ENCODE measurements at places on chromosomes 2 and 18.

DNA sequence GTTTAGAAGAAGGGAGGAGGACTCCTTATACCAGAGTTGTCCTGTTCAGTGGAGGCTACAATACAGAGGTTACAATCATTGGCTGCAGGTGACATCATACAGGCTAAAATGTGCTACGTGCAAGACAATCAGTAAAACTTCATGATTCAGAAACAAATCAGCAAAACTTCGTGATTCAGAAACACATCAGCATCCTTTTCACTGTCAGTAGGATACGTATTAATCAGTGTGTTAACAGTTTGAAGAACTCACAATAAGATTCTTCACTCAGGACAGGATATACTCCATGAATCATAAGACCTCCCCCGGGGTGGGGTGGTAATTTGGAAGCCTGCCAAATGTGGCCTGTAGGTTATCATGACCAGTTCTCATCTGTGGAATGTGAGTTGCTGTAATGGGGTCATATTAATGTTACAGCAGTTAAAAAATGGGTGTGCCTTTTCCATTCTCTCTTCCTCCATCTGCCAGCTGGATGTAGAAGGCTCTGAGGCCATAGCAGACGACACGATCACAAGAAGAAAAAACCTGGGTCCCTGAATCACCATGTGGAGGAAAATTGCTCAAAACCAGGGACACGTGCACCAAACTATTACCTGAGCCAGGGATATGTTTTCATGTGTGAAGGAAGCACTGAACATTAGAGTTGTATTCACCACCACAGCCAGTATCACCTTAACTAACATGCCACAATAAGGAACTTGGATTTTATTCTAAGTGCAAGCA, 134.8 kb upstream of the CREB1 start:
- DNase-seq = no peak

GRCh38 chr2:201932511-201932910, 101.1 kb upstream of the FZD7 start:
- no peak for DNase-seq

DNA sequence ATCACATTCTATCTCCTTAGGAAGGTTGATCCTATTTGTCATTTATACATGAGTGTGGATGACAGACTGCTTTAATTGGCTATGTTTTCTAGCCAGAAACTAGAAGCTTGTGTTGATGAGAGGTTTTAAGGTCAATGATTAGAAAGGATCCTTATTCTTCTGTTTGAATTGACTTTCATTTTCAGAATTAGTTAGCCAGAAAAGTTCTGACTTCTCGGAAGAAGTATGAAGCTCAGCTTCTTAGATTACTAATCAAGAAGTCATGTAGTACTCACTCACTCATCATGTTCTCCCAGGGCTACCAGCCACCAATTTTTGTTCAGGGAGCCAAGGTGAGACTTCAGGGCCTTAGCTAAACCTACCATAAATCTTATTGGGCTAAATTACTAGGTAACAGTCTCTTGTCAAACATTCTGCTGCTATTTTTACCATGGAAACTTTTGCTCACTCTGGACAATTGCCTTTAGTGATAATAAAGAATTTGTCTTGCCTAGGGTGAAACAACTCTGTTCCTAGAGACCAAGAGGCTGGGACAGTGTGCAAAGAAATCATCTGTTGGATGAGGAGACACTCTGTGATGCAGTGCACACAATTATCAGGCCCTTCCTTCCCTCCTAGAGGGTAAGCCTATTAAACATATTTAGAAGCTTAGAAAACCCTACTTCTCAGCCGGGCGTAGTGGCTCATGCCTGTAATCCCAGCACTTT, 111.6 kb upstream of the DNMT3A start:
- no peak for DNase-seq

DNA sequence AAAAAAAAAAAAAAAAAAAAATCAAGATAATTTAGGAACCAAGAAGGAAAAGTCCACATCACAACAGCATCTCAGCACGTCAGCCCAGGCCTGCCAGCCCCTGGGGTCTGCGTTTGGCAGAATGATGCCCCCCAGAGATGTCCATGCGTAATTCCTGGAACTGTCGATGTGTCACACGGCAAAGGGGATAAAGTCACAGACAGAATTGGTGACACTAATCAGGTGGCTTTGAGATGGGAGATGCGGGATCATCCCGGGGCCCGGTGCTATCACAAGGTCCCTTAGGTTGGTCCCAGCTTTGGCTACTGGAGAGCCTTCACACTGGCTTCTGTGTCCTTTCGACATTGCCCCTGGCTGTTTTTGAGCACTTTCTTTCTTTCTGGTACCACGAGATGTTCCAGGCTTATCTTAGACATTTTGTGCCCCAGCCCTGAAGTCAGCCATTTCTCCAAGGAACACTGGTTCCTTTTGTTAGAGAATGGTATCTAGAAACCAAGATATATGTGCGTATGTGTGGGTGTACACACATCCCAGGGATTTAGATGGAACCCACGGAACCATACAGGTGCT, 20.7 kb downstream of the RAMP1 start:
- DNase-seq = peak; percentile 44

- DNase-seq = no peak
Observed at GRCh38 chr2:241555711-241556110, 2.8 kb upstream of the BOK start.
